Upper lobe of right lung (tissue), 1 donor: ENCODE measurements at places on chromosomes 16 and 17.

- no peak for DNase-seq
These were observed 47.4 kb upstream of the MEIOC start for GRCh38 chr17:44608727-44609435.

- no peak for DNase-seq
These were observed 278 bp downstream of the ITGB4 start for GRCh38 chr17:75721463-75722011.

GRCh38 chr16:79303959-79304387 lies 296.6 kb downstream of the MAF start:
- DNase-seq, result no peak

DNA sequence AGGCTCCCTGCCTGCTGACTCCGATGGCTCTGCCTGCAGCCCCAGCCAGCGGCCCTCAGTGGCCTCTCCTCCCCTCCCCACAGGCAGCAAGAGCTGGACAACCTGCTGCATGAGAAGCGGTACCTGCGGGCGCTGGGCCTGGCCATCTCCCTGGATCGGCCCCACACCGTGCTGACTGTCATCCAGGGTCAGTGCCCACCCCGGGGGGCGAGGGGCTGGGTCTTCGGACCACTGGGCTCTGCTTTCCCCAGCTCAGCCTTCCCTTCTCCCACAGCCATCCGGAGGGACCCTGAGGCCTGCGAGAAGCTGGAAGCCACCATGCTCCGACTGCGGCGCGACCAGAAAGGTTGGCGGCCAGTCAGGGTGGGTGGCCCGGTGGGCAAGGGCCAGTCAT lies 3.4 kb downstream of the NOXO1 start:
- DNase-seq, result no peak

GRCh38 chr17:71500761-71501555 lies 619.9 kb upstream of the SOX9 start:
- DNase-seq, result no peak

DNA sequence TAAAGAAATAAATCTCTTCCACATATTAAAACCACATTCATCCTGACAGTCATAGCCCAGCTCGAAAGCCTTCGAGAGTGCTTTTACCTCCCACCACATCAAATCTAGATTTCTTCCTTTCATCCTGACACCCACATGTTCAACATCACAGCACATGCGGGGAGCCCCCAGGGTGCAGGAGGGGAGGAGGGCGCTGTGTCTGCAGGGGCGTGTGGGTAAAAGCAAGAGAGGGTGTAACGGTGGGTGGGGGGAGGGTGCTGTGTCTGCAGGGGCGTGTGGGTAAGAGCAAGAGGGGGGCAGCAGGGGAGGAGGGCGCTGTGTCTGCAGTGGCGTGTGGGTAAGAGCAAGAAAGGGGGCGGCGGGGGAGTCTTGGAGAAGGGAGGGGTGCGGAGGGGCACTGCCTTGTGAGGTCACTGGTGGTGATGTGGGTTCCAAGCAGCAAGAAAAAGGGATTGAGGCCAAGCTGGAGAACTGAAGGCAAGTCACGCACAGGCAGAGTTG lies 34.7 kb downstream of the ADCY9 start:
- no peak for DNase-seq

DNA sequence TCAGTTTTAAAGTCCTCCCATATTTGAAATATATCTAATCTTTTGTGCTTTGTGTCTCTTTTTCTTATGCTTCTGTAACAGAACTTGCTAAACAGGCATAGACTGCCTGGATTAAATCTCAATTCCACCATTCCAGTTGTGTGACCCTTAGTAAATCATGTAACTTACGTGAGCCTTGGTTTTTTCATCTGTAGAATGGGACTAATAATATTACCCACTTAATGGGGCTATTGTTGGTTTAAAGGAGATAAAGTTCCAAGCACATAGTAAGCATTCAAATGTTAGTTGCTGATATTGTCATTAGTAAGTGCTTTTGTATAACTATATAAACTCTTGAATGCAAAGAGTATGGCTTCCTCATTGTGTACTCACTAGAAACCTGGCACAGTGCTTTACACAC lies 5.9 kb upstream of the VWA3A start:
- no peak for DNase-seq
